ENCODE measurements at places on chromosomes 11 and 22.
A peak's percentile ranks its signal among the peaks of the same experiment; 100 is the strongest.

DNA sequence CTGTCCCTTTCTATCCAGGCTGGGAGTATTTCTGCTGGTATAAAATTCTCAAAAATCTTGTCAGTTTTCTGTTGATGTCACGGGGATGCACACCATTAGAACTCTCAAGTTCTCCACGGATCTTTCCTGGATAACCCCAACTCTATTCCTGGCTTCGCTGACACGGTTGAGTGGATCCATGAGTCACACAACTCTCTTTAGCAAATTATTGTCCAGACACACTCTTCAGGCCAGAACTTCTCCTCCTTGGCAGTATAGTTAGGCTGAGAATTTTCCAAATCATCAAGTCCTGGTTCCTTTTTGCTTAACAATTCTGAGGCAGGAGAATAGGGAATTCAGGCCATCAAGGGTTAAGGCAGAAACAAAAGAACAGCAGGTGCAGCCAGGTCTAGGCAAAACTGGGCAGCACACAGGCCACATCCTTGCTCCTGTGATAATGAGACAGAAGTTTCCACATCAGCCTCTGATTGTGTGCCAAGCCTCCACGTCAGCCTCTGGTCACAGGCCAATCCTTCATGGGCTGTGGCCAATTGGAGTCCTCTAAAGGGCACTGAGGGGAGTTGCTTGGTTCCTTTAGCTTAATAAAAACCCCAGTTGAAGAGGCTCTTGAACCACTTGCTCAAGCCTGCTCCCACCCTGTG, 5.7 kb upstream of the ACAT1 start:
- no peak for DNase-seq

DNA sequence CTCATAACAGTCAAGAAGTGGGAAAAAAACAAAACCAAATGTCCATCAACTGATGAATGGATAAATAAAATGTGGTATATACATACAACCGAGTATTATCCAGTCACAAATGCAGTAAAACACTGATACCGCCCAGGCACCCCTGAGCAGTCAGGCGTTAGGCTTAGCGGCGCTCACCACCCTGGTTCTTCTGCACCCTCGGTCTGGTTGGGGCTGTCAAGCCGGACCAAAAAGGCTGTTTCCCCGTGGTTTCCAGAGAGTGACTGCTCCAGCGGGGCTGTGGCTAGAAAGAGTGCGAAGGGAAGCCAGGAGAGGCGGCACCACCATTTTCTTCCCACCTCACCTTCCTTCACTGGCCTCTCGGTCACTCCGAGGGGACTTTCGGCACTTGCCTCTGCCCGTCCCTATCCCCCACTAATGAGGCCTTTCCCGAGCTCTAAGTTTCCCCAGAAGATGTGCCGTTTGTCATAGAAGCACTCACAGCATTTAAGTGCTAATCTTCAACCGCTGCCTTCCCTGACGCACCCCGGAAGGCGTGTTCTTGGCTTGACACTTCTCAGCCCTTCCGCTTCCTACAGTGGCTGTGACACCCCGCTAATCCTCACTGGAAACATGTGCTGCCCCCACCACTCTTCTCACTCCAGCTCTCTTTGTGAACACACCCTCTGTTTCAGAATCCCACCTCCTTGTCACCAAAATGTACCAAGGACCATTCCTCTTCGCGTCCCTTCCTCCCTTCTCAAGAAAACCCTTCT, 42.4 kb downstream of the FCHSD2 start:
- no peak for DNase-seq

- peak; percentile 9 for DNase-seq
Measured at GRCh38 chr11:6320411-6321155, at the start of gene CAVIN3. TSS of gene CAVIN3 (minus strand) at chr11:6320501. CDS start at chr11:6320476, 25 bp downstream.

- no peak for DNase-seq
Measured at GRCh38 chr11:44753961-44754645, 27.3 kb downstream of the TSPAN18 start.

- no peak for DNase-seq
Measured at GRCh38 chr22:32823024-32823730, 21.7 kb downstream of the TIMP3 start.

GRCh38 chr22:47091246-47091651, 328.8 kb downstream of the TBC1D22A start:
- no peak for DNase-seq

DNA sequence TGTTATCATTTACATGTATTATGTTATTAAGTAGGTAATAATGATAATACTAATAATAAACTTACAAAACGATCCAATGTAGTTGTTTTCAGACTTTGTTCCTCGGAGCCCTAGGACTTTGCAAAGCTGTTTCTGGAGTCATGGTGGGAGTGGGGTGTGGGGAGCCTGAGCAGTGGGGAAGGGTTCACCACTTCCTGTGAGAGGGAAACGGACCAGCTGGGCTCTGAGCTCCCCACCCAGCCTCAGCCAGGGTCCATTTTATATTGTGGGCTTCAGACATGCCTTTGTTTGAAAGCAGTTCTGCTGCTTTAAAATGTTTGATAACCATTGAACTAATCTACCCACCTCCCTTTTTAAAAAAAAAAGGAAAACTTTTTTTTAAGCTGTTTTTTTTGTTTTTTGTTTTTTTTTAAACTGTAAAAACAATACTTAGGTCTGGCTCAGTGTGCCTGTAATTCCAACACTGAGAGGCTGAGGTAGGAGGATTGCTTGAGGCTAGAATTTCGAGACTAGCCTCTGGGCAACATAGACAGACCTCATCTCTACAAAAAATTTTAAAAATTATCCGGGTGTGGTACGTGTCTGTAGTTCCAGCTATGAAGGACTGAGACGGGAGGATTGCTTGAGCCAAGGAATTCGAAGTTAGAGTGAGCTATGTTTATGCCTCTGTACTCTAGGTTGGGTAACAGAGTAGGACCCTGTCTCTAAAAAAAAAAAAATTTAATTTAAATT, 7.0 kb downstream of the SERPING1 start:
- no peak for DNase-seq

- DNase-seq, result no peak
Measured at GRCh38 chr11:11818529-11819121, 23.1 kb upstream of the USP47 start.

DNA sequence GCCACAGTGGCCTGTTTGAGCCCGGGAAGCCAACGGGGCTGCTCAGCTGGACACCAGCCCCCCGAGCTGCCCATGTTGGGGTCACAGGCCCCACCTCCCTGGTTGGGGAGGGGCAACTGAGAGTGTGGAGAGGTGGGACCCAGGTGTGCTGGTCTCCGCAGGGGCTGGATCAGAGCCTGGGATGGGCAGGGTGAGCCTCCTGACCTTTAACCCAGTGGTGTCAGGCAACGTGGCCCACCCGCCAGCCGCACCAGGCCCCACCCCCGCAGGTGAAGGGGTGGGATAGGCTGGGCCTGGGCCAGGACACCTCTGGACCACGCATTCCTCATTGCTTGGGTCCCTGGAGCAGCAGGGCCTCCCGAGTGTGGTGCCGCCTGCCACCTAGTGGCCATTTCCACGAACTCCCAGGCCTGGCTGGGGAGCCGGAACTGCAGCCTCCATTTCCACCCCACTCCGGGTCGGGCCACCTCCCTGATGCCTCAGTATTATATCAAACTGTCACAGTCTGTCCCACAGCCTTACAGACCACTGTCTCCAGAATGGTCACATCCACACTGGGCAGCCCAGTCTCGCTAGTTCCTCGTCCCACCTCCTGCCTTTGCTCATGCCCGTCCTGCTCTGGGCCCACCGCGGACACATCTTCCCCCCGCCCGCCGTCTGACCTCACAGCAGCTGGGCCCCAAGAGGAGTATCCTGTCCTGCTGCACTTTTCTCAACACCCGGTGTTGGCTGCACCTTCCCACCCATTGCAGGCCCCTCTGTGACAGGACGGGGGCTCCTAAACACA, 13.3 kb upstream of the PPP6R3 start:
- DNase-seq, result peak; percentile 77

DNA sequence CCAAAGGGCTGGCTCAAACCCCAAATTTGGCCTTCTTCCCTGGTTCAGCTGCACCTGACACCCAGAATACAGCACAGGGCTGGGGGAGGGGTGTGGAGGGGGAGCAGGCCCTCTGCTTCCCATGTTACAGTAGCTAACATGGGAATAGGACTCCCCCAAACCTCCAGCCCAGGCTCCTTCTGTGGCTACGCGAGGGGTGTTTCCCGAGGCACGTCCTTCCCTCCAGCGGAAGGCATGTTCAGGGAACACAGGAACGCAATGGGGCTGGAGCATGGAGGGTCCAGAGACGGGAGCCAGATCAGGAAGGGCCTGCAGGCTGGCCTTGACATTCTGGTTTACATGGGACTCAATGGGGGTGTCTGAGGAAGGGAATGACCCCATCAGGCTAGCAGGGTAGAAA, 11.8 kb upstream of the IGLL1 start:
- no peak for DNase-seq

GRCh38 chr11:88697139-88697538, 359.6 kb upstream of the CTSC start:
- DNase-seq, result no peak

DNA sequence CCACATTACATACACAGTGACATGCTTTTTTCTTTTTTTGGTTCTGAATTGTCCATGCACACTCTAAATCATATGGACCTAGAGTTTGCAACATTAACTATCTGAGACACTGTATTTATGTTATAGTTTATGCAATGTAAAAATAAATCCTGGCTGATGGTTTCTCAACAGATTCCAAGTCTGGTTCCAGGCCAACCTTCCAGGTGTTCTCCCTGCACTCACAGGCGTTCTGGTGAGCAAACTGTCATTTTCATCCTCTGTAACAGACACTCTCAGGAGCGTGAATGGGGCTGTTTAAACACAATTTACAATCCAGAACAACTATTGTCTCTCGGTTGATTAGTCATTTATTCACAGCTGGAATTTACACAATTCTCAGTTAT, 36.5 kb upstream of the ANKK1 start:
- no peak for DNase-seq

DNA sequence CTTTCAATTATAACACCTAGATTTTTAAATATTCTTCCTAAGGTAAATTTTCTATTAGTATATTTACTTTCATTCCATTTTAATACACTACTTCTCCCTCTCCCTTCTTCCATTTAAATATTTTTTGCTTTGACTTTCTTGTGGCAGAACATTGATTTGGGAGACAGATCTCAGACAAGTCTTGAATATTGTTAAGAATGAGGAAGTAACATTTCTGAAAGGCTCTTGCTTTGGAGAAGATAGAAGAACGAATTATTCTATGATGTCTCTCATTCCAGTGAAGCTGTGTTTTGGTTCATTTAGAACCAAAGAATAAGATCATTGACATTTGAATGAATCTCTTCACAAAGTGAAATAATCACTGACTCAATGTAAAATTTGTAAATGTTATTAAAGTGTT, 2.4 kb downstream of the IPO7 start:
- DNase-seq, result no peak

- no peak for DNase-seq
Measured at GRCh38 chr11:132052904-132053303, 682.5 kb downstream of the NTM start.

DNA sequence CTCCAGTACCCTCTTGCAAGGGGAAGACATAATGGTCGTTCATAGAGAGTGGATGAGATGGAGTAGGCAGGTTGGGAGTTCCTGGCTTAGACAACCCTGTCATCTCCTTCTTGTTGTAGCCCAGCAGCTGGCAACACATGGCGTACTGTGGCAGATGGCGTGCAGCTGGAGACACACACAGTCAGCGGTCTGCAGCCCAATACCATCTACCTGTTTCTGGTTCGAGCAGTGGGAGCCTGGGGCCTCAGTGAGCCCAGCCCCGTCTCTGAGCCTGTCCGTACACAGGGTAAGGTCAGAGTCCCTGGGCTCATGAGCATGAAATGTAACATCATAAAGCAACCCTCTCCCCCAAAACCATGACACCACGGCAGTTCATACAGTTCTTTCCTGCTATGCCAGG, 8.7 kb downstream of the ROBO3 start:
- no peak for DNase-seq
